ENCODE measurements at places on chromosomes 7 and 10. TPM values are rescaled to one million over a fixed set of nuclear protein-coding genes. Genes with fewer than 3 reads are reported as not detected.

Gene OPALIN
- not detected for total RNA-seq

Gene NANOS1
- total RNA-seq = 0.08 TPM

Gene CDK14
- 0.86 TPM for total RNA-seq

Gene MSS51
- 3.8 TPM for total RNA-seq

Gene PAX4
- total RNA-seq = not detected

Gene SLC39A12
- not detected for total RNA-seq

Gene CALHM3
- not detected for total RNA-seq

Gene AP4M1
- total RNA-seq = 5.6 TPM

GRCh38 chr7:45982907-45983719 lies 62.0 kb upstream of the IGFBP3 start:
- no peak for DNase-seq

GRCh38 chr7:108073305-108074070 lies 56.7 kb downstream of the LAMB4 start:
- DNase-seq = no peak

DNA sequence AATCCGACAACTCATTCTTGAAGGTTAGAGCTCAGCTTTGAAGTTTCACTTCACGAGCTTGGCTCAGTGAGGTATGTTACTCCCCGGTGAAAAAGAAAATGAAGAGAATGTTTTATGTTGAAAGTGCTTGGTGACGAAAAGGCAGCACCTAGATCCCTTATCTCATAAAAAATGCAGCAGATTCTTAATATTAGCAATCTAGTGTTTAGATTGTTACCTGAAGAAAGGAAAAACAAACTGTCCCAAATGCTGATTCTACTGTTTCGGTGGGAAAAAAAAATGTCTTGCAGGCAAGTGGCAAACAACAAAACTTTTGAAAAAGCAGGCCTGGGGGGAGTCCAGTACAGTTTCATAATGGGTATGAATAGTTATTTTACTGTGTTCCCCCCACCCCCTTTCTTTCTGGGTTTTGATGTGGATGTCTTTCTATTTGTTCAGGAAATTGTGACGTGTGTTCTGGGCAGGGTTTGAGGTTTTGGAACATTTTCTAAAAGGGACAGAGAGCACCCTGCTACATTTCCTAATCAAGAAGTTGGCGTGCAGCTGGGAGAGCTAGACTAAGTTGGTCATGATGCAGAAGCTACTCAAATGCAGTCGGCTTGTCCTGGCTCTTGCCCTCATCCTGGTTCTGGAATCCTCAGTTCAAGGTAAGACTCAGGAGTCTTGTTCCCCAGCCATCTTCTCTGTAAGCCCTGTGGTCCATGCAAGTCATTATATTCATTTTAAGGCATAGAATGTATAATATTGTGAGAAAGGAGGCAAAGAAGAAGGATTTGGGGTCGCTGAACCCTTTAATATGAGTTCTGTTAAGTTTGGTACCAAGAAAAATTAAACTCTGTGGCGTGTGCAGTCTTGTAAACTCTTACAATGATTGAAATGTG lies at the start of gene SRGN:
Gene SRGN (plus strand): TSS at position 514 of the 881 bp plus-strand sequence. CDS start 55 bp downstream, at position 569.
- DNase-seq = peak; percentile 87

- no peak for DNase-seq
These were observed 2.0 kb downstream of the FBXL15 start for GRCh38 chr10:102422545-102423129.

GRCh38 chr7:11858622-11859302 lies 26.8 kb upstream of the THSD7A start:
- no peak for DNase-seq

DNA sequence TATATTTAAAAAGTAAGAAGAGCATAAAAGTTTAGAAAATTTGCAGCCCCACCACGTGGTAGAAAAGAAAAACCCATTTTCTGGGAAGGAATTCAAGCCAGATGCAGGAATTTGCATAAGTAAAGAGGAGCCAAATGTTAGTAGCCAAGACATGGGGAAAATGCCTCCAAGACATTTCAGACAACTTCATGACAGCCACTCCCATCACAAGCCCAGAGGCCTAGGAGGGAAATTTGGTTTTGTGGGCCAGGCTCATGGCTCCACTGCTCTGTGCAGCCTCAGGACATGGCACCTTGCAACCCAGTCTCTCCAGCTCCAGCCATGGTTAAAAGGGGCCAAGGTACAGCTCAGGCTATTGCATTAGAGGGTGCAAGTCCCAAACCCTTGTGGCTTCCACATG lies 411.9 kb downstream of the THSD7A start:
- no peak for DNase-seq

- no peak for DNase-seq
These were observed 219.5 kb upstream of the PHYHIPL start for GRCh38 chr10:58956926-58957325.

DNA sequence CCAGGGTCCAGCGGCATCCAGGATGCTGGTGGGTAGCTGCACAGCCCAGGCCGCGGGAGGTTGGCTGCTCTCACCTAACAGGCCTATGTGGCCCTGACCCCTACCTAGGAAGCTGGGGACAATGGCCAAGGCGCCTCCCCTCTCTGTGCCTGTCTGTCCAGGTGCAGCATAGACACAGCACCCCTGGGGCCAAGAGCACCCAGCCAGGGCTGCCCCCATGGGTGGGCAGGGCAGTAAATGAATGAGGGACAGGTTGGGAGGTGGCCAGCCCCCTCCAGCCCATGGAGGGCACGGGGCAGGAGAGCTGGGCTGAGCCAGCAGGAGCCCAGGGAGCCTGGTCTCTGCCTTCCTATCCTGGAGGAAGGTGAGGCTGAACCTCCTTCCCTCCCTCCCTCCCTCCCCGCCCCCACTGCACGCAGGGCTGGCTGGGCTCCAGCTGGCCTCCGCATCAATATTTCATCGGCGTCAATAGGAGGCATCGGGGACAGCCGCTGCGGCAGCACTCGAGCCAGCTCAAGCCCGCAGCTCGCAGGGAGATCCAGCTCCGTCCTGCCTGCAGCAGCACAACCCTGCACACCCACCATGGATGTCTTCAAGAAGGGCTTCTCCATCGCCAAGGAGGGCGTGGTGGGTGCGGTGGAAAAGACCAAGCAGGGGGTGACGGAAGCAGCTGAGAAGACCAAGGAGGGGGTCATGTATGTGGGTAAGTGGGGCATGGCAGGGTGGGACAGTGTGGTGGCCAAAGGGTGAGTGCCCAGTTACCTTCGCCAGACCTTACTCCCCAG lies at the start of gene SNCG:
Gene SNCG (plus strand): TSS at position 484 of the 785 bp plus-strand sequence. CDS start 99 bp downstream, at position 583.
- no peak for DNase-seq

GRCh38 chr7:140214075-140214684 lies 37.4 kb upstream of the KDM7A start:
- DNase-seq = no peak

DNA sequence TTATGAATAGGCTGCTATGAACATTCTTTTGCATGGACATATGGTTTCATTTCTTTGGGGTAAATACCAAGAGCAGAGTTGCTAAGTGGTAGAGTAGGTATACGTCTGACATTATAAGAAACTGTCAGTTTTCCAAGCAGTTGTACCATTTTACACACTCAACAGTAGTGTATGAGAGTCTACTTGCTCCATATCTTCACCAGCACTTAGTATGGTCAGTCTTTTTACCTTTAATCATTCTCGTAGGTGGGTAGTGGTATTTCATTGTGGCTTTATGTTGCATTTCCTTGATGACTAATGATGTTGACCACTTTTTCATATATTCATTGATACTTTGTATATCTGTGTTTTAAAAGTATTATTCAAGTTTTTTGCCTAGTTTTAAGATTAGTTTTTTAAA lies 45.1 kb downstream of the POU6F2 start:
- DNase-seq = no peak

DNA sequence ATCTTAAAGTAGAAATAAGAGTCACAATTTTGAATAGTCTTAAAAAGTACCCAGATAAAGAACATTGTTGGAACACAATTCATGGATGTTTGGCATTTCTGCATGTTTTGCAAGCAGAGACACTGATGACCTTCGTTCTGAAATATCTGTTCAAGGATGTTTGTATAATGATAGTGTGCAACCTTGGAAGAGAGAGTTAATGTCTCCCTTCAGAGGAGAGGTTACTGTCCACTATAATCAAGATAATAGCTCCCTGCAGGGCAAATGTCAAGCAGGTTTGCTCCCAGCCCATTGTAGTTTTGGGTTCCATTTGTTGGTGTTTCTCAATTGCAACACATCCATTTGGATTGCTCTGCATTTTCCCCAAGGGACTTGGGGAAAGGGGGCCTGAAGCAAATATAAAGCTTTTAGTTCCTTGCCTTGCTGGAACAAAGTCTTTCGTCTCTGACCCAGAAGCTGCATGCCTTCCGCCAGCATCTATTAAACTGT lies 45.2 kb downstream of the COL1A2 start:
- no peak for DNase-seq

- no peak for DNase-seq
These were observed 506.5 kb upstream of the SEMA3D start for GRCh38 chr7:85693326-85693725.

GRCh38 chr7:158815083-158815799 lies 14.1 kb downstream of the ESYT2 start:
- no peak for DNase-seq

GRCh38 chr10:1089017-1089689 lies 33.0 kb downstream of the WDR37 start:
- DNase-seq = no peak

GRCh38 chr10:73837072-73837471 lies 25.7 kb upstream of the NDST2 start:
- no peak for DNase-seq

GRCh38 chr10:63554657-63555056 lies 33.5 kb downstream of the REEP3 start:
- peak; percentile 51 for DNase-seq

Data from T-cell (primary cell).